ENCODE measurements at places on chromosomes 11 and 22. TPM values are rescaled to one million over a fixed set of nuclear protein-coding genes. Genes with fewer than 3 reads are reported as not detected.

RAB3IL1 gene
- 9.4 TPM for total RNA-seq

FAM89B gene
- 47.4 TPM for total RNA-seq

MUC2 gene
- total RNA-seq = 0.03 TPM

NXPE1 gene
- 0.11 TPM for total RNA-seq

TTC12 gene
- total RNA-seq = 12.0 TPM

CCDC73 gene
- not detected for total RNA-seq

TBX10 gene
- not detected for total RNA-seq

UBQLNL gene
- 0.11 TPM for total RNA-seq
